ENCODE measurements at places on chromosomes 12 and 14. TPM values are rescaled to one million over a fixed set of nuclear protein-coding genes. Genes with fewer than 3 reads are reported as not detected.

DNA sequence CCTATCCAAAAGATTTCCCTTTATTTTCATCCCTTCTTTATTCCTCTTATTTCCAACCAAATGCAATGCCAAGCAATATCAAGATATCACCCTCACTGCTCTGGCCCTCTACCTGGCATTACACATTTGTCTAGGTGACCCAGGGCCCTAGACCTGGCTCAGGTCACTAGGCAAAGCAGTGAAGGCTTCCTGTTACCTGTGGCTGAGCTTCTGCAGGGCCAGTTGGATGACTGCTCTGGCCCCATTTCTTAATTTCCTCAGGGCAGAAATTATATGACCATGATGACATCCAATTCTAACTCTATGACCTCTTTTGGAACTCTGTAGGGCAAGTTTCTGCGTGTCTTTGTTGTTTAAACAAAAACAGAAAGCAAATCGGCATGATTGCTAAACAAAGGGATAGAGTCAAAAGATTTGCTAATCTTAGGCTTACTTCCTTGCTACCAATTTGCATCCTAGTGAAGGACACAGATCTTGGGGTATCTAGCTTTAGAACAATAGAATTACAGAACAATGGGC is 7.4 kb upstream of the CCDC198 start:
- DNase-seq: no peak

SPTB gene
- total RNA-seq: 0.77 TPM

BLTP3B gene
- total RNA-seq: 41.2 TPM

GRCh38 chr12:50017641-50018040 is 7.7 kb downstream of the RACGAP1 start:
- DNase-seq: no peak

DNA sequence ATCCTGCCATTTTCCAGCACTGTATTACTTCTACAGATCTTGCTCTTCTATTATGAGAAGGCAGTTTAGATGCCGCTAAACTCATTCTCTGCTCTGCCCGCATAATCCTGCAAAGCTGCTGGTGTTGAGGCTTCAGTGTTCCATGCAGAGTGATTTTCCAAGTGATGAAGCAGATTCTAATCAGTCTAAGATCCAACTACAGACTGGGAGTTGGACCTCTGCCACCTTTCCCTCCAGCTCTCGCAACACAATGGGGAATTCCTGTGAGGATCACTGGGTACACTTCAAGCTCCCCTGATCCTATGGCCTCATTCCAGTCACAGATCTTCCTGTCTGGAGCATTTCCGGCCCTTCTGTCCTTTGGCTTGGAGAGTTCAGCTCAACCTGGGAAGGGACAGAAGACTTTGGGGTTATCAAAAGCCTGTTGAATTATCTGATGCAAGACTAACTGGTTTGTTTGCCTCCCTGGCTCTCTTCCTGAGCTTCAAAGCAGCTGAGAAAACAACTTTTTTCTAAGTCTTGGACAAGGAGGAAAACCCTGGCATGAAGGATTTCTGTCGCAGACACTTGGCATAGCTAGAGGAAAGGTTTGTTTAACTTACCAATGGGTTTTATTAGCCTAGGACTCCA is 333.9 kb downstream of the ZFP36L1 start:
- DNase-seq: peak; percentile 71

TAMALIN gene
- 4.4 TPM for total RNA-seq

GRCh38 chr14:103736546-103737431 is 21.2 kb downstream of the ZFYVE21 start:
- DNase-seq: no peak

- no peak for DNase-seq
These were observed 194.5 kb downstream of the DPF3 start for GRCh38 chr14:72699443-72699842.

ENDOU gene
- total RNA-seq: not detected

ZCRB1 gene
- total RNA-seq: 61.1 TPM

KRT83 gene
- total RNA-seq: not detected

DNA sequence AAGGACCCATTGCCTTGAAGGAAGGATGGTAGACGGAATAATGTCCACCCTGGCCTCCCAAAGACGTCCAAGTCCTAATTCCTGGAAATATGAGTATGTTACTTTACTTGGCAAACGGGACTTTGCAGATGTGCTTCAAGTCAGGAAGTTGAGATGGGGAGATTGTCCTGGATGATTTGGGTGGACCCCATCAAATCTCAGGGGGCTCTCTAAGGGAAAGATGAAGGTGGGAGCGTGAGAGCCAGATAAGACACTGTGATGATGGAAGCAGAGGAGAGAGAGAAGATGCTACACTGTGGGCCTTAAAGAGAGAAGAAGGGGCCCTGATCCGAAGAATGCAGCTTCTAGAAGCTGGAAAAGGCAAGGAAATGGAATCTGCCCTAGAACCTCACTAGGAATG is 29.6 kb upstream of the LTA4H start:
- no peak for DNase-seq

DNA sequence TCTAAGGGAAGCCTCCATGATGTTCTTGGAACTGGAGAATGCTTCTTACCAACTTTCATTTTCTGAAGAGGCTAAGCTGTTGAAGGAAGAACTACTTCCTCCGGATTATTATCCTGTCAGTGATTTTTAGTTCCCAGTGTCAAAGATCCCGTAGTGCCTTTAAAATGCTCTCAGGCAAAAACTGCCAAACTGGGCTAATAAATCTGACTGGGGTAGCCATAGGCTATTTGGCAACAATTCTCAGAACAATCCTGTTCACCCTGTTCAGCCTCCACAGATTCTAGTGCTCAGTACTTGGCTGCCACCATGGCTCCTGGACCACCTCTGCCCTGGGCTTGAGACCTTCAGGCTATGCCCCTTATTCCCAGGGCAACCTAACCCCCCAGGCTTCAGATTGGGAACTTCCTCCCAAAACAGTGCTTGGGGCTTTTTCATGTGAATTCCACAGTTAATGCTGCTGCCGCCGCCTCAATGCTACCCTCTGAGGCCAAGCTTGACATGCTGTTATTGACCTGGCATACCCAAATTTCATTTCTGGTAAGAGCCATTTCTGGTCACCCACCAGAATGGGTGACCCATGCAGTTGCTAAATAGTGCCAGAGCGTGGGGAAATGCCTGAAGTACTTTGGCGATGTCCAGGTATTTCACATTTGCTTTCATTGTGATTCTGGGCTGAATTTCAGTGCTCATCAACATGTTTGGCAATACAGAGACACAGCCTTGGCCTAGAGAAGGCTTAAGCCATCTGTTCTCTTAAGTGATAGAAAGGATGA is 110.0 kb upstream of the ARHGAP5 start:
- DNase-seq: no peak

DNA sequence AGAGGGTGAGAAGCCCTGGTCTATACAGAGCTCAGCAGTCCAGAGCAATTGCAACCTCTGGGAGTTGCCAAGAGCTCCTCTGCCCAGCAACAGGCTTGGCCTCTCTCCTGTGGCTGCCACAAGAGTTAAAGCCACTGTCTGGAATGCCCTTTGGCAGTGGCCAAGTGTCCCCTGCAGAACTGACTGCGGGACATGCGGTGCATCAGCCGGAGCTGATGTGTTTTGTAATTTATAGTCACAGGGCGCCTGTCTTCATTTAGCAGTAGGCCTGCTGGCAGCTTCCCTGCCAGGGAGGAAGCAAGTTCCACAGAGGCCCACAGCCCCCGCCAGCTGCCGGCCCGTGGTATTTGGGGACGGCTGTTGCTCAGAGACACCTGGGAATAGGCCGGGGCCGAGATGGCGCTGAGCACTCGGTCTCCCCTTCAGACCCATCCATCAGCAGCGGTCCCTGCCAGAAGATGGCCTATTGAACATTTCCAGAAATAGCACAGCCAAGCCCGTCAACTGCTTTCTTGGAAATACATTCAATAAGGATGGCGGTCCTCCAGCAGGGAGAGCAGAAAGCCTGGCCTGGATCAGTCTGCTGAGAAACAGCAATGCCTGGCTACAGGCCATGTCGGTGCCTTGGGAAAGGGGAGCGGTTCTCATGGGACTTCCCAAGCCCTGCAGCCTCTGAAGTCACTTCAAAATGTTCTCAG is 217.4 kb downstream of the CRADD start:
- no peak for DNase-seq

TROAP gene
- 91.2 TPM for total RNA-seq

DNA sequence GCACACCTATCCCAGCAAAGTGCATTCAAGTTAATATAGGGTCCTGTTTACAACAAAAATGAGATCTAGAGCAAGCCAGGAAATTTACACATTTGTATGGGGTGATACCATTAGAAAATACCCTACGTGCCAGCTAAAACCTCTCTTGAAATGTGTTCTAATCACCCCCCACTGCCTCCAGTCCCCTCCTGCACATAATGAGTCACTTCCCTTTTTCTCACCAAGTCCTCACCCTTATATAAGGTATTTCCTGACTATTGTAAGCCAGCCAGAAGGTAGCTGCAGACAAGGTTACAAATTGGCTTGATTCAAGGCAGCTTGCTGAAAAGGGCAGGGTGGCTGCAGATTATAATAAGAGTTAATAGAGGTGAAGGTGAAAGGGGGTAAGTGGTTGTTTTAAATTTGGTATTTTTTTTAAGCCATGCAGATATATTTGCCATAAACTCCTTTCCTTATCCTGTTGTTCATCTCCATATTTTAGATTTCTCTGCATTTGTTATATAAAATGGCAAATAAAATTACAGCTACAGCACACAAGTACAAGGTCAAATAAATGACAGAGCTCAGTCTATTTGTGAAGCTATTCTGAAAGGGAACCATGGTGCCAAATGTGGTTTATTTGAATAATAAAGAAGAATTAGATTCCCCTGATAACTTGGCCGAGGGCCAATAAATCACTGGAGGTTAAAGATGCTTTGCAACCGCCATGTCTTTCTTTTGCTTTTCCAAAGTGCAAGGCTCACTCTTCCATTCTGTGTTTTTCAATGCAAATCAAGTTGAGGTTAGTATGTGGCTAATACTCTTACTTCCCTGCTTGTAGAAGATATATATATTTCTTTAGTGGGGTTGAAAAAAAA is 385.9 kb downstream of the EGLN3 start:
- peak; percentile 69 for DNase-seq

DNA sequence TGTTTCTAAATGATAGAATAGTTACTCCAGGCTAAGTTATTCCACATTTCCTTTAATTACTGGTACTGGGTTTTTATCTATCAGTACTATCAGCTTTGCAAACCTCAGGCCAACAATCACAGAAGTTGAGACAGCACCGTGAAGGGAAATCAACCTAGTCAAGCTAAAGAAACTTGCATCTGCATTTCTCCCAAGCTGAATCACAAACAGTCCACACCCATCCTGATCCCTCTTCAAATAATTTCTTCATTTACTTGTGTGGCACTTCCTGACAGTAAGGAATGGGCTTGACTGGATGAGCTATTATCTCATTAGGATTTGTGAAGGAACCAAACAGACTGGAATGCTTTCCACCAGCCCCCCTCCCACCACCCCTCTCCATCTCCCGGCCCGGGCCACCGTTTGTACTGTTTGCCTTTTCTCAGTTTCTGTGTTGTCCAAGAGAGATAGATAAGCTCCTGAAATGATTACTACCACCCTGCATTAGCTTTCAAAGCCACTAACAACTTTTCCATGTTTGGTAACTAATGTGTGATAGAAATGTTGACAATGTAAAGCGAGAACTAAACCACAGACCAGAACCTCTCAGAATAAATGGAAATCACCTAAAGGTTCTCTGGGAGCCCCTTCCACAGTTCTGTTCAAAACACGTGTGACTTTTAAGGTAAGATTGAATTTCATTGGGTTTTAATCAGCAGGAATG is 236.3 kb downstream of the SLC25A21 start:
- no peak for DNase-seq

- DNase-seq: peak; percentile 87
These were observed 33.4 kb upstream of the RNASE3 start for GRCh38 chr14:20857630-20858261.

NANOG gene
- 6.1 TPM for total RNA-seq
